ENCODE measurements at places on chromosomes 7 and 10. TPM values are rescaled to one million over a fixed set of nuclear protein-coding genes. Genes with fewer than 3 reads are reported as not detected.

The OPALIN gene
- not detected for total RNA-seq

The PAX2 gene
- not detected for total RNA-seq

The ITPRID1 gene
- total RNA-seq, result not detected

The CDHR1 gene
- not detected for total RNA-seq

The KIAA1549 gene
- total RNA-seq, result 7.1 TPM

The HTRA1 gene
- total RNA-seq, result 157 TPM

The GDI2 gene
- total RNA-seq, result 173 TPM

The HPSE2 gene
- total RNA-seq, result not detected

The ASAH2 gene
- 7.4 TPM for total RNA-seq

The CALHM3 gene
- not detected for total RNA-seq

The COL17A1 gene
- total RNA-seq, result 514 TPM

The CYP3A4 gene
- total RNA-seq, result not detected

The SEMA3E gene
- total RNA-seq, result 0.51 TPM

The MYL7 gene
- not detected for total RNA-seq

The SYT15 gene
- total RNA-seq, result 0.79 TPM

The HABP2 gene
- not detected for total RNA-seq

All from MCF 10A (cell line).